NCI-H446 (cell line): ENCODE measurements at places on chromosomes 1 and 21.

- DNase-seq = no peak
These were observed 21.8 kb downstream of the ITGB3BP start for GRCh38 chr1:63501256-63501655.

DNA sequence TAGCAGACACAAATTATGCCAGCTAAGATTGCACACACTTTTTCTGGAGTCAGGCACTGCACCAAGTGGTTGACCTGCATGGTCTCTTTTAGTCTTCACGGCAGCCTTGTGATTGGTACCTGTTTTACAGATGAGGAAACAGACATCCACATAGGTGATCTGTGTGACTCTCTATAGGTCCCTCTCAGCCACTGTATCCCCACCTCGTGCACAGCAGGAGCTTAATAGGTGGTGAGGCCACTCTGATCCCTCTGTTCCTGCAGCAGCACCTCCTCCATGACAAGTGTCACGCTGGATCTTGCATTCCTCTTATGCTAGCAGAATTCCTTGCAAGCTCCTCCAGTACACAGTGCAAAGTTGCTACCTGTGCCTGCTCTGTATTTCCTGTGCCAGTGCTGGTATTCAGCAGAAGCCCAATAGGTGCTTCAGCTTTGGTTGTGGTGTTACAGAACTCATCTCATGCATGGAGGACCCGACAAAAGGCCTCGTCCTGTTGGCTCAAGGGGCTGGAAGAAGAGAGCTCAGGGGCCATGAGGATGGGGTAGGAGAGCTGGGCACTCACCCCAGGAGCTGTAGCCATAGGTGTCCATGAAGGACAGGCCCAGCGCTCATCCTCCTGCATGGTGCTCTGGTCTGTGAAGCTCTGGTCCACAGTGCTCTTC is 546.7 kb downstream of the PTPRU start:
- DNase-seq = no peak

DNA sequence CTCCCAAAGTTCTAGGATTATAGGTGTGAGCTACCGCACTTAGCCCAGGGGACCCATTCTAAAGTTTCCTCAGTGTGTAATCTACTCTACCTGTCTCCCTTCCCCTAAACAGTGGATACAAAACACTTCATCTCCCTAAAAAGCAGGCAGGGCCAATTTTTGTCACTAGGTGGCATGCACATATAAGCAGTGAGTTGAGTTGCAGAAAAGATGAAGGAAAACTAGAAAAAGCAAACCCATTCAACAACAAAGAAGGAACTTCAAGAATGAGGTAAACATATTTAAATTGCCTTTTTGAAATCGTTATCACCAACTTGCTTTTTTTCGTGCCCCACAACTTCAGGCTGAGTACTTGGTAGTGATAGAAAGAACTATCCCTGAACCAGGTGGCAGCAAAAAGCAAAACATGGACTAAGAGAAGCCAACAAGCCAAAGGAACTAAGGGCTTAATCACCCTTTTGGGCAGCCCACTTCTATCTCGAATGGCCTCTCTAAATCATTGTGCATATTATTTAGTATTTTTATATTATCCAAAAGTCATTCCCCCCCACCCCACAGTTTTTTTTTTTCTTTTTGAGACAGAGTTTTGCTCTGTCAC is 19.7 kb upstream of the ALDH9A1 start:
- DNase-seq = peak; percentile 67

- no peak for DNase-seq
These were observed 43.0 kb downstream of the RNF187 start for GRCh38 chr1:228530086-228530758.

DNA sequence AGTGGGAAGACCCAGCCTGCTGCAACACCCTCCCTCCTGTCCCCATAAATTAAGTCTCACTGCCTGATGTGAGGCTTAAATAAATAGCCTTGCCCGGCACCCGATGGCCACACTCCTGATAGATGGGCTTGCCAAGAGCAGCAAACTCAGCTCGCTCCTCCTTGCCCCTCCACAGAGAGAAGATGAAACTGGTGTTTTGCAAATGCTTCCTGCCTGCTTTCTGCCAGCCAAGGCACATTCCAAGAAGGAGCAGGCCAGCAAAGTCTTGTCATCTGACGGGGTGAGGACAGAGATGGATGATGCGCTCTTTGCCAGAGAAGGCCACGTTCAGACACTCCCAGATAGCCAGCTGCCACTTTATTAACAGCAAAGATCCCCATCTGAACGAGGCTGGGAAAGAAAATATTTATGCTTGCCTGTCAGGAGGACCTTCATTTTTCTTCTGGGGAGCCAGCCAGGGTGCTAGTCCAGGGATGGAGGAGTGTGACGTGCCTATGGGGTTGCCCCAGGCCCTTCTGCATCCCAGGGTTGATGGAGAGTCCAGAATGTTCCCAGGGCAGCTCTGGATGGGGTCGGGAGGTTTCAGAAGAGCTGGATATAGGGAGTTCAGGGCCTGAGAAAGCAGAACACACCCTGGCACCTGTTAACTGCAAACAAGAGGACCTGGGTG is 265.4 kb downstream of the FOXD2 start:
- DNase-seq = no peak
